ENCODE measurements at places on chromosomes 7 and 10.

- no peak for DNase-seq
Measured at GRCh38 chr7:82156893-82157292, 286.7 kb downstream of the CACNA2D1 start.

DNA sequence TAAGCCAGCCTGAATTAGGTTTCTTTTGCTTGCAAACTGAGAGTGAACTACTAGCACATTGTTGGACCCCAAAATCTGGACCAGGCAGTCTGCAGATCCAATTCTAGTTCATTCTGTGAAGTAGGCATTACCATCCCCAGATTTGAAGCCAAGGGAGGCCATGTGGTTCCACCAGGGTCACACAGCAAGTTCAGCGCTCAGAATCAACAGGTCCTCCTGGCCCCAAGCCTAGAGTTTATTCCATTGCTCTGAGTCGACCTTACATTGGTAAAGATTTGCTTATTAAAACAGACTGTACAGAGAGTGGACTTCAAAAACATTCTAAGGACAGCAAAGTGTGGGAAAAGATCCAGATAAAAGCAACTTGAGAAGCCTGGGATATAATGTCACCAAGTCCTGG, 50.9 kb downstream of the AFAP1L2 start:
- no peak for DNase-seq

- no peak for DNase-seq
Measured at GRCh38 chr7:130733931-130734814, at the start of gene KLF14. Gene KLF14, minus strand, starts transcription at chr7:130734207. Its CDS starts 174 bp downstream, at chr7:130734033.

DNA sequence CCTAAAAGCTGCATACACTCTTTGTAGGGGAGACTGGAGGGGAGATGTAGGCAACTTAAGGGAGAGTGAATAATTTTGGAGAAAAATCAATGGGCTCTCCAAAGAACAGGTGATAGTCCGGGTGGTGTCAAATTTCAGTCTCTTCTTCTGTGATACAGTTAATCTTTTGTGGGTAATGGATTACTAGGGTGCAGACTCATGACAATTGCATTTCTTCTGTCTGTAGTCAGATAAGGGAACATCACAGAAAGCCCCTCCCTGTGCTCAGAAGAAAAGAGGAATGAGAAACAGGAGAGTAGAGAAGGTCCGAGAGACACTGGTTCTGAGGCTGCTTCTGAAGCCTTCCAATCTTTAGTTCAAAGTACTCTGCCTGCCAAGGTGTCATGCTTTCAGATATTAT, 1140.7 kb upstream of the LRRN3 start:
- DNase-seq = no peak

GRCh38 chr10:106959521-106959920, 205.0 kb downstream of the SORCS1 start:
- DNase-seq = no peak

DNA sequence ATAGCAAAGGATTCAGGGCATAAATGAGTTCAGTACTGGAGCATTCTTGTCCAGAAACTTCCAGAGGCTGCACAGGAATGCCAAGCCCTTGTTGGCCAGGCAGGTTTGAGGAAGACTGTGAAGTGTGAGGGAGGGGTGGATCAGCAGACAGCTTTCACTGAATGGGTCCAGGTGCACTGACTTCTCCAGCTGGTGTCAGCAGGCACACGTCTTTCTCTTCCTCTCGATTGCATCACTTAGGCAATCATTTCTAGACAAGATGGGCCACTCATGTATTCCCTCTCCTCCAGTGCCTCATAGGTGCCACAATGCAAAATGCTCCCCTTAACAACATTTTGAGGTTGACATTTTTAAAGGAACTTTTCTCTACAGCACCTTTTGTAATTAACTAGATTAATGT, 15.6 kb upstream of the PLEKHS1 start:
- no peak for DNase-seq

GRCh38 chr10:56763090-56763489, 402.0 kb upstream of the ZWINT start:
- DNase-seq = no peak

GRCh38 chr7:120729245-120729644, 128.7 kb downstream of the TSPAN12 start:
- no peak for DNase-seq

DNA sequence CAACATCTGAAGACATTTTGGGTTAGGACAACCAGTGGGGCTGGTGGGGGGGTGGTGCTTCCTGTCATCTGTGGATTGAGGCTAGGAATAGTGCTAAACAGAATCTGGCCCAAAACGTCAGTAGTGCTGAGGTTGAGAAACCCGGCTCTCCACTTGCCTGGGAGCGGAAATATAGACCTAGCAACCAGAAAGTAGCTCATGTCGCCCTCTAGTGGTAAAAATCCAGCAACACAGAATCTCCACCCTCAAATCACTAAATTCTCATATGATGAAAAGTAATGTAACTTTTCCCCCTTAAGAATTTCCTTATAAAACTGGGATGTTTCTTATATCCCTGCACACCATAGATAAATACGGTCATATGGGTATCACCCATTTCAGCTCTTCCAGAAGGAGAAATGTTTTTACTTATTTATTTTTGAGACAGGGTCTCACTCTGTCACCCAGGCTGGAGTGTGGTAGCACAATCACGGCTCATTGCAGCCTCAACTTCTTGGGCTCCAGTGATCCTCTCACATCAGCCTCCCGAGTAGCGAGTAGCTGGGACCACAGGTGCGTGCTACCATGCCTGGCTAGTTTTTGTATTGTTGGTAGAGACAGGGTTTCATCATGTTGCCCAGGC, 34.4 kb downstream of the ZC3HAV1 start:
- DNase-seq = peak; percentile 87

DNA sequence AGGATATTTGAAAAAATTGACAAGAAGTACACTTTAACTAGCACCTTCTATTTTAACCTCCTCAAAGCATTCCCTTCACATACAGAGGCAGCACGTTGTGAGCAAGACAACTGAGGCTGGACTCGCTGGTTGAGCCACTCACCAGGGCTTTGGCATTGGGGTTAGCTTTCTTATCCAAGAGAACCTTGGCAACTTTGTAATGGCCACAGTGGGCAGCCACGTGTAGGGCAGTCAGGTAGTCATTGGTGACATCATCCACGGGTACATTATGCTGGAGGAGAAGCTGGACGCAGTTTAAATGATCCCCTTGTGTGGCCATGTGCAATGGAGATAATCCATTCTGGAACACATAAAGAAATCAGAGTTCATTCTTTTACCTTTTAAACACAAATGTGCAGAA, 181.8 kb downstream of the ANK3 start:
- no peak for DNase-seq

GRCh38 chr10:11546581-11546980, 64.9 kb downstream of the USP6NL start:
- DNase-seq = no peak

- DNase-seq = no peak
Measured at GRCh38 chr10:123945325-123945920, 53.8 kb upstream of the CPXM2 start.

- no peak for DNase-seq
Measured at GRCh38 chr7:132248841-132249240, 327.4 kb downstream of the PLXNA4 start.

DNA sequence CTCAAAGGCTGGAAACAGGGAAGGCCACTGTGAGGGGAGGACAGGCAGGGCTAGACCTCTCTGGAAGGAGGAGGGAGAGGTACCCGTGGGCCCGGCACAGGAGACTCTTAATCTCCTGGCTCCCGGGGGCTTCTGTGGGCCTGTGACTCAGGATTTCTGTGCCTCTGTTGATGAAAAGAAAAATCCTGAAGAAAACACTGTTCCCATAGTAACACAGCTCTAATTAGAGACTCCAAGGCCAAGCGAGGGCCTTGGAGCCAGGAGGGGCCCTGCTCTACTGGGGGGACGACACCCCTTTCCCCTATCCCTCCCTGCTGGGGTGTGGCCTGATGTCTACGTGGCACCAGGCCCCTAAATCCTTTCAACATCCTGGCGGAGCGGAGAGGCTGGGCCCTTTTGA, 174.1 kb upstream of the TNRC18 start:
- no peak for DNase-seq

DNA sequence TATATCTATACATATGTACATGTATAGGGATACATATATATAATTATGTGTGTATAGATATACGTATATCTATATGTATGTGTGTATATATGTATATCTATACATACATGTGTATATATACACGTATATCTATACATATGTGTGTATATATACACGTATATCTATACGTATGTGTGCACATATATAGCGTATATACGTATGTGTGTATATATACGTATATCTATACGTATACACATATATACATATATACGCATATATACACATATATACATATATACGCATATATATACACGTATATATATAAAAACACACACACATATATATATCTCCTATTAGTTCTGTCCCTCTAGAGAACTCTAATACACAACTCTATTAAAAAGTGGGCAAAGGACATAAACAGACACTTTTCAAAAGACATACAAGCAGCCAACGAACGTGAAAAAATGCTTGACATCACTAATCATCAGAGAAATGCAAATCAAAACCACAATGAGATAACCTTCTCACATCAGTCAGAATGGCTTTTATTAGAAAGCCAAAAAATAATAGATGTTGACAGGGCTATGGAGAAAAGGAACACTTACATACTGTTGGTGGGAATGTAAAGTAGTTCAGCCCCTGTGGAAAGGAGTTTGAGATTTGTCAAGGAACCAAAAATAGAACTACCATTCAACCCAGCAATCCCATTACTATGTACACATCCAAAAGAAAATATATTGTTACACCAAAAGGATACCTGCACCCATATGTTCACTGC, 22.0 kb upstream of the TMEM120A start:
- no peak for DNase-seq

GRCh38 chr10:24518981-24519597, 204.6 kb downstream of the ARHGAP21 start:
- peak; percentile 31 for DNase-seq

- no peak for DNase-seq
Measured at GRCh38 chr10:10847387-10847786, 170.3 kb upstream of the CELF2 start.

DNA sequence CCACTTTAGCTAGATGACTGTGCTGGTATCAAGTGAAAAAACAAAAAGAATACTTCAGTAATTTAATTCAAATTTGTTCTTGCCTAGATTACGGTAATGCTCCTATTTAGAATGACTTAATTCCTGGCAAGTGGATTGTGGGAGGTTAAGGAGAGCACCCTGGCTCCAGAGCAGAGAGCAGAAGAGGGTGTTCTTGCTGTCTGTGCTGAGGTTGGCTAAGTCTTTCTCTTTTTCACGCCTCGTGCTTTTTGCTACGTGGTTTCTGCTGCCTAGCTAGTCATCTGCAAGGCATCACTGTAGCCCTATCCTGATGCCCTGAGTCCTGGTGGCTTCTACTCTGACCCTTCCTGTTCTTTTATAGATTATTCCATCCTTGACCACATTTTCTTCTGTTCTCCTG, 101.4 kb downstream of the INSYN2A start:
- no peak for DNase-seq

- DNase-seq = peak; percentile 97
Measured at GRCh38 chr10:110497438-110498086, at the start of gene DUSP5. Gene DUSP5, plus strand, starts transcription at chr10:110497907. Its CDS starts 215 bp downstream, at chr10:110498122.

DNA sequence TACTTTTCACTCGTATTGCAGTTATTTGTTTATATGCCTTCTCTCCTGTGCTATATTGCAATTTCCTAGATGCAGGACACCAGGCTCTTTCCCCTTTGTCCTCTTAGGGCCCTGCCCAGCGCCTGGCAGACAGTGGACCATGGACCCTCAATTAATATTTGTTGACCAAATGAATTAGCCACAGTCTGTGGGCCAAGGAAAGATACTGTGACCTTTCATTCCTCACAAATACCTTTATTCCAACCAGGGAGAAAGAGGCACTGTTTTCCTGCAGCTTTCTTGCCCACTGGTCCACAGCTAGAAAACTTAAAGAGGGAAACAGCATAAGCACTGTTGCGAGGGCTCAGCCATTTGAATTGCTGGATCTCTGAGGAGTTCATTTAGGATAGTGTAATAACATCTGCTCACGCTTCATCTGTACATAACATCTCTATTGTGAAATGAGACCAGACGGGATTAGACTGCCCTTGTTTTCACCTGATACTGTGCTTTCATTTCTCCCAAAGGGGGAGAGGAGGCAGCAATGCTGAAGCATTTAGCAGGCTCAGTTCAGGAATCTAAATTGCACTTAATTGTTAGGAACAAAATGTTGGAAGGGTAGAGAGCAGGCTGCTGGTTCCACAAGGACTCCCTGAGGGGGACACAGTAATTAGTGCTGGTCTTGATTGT, 46.7 kb downstream of the TNS3 start:
- DNase-seq = no peak

- no peak for DNase-seq
Measured at GRCh38 chr7:35909870-35910357, 109.1 kb downstream of the SEPTIN7 start.

GRCh38 chr10:9018195-9019173, 964.0 kb downstream of the GATA3 start:
- DNase-seq = no peak

GRCh38 chr7:109282726-109283125, 713.1 kb downstream of the DNAJB9 start:
- no peak for DNase-seq

- DNase-seq = no peak
Measured at GRCh38 chr10:113954409-113954808, 89.3 kb upstream of the ADRB1 start.

DNA sequence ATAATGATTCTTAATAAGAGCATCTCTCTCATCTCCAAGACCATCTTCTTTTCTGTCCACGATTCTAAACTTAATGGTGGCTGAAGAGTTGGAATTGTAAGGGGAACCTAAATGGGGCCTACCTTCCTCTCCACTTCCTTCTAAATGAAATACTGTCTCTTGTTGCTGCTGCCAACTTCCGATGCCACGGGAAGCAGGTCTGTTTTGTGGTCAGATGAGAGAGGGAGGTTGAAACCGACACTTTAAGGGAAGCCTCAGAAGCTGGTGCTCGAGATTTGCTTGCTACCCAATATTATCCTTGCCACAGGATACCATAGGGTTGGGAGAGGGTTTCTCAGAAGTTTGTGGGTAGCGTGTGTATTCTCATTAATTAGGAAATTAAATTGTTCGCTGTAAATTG, 464.1 kb downstream of the SUGCT start:
- DNase-seq = no peak

DNA sequence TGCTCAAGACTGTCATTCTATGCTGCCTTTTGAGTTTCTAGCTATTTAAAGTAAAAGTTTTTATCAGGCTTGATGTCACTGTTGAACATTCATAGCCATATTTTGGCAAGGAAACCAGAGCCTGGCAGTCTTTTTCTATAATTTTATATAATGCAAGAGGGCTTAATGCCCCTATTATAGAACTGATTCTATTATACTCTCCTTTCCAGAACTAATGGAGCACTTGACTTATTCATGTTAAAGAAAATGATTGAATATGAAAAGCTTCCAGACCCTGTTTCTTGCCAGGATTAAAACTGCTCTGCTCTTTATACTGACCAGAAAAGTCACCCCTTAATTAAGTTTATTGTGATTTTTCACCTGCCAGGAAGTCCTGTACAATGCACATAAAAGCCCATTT, 337.6 kb upstream of the CHRM2 start:
- no peak for DNase-seq

DNA sequence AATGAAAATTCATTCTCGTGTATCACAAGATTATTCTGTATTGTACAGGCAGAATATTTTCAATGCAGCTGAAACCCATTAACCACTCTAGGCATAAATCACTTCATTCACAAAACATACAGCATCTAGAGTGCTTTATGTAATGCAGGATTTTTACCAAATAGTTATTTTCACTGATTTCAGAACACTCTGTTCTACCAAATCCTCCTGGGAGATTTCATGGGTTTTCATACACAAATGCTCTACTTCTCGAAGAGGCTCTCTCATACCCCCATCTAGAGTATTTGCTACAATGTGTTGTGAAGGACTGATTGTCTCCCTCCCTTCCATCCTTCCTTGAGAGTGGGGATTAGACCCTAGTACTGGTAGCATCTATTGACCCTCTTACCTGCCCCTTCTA, 209.2 kb upstream of the LRRN3 start:
- no peak for DNase-seq
